ENCODE measurements at places on chromosomes 4 and X. TPM values are rescaled to one million over a fixed set of nuclear protein-coding genes. Genes with fewer than 3 reads are reported as not detected.

GRCh38 chrX:30906726-30907125, 17.7 kb upstream of the TAB3 start:
- DNase-seq, result no peak

- DNase-seq, result no peak
These were observed 34.3 kb downstream of the MXRA5 start for GRCh38 chrX:3312109-3312508.

GRCh38 chrX:119475389-119476101, 7.3 kb downstream of the SLC25A5 start:
- no peak for DNase-seq

DNA sequence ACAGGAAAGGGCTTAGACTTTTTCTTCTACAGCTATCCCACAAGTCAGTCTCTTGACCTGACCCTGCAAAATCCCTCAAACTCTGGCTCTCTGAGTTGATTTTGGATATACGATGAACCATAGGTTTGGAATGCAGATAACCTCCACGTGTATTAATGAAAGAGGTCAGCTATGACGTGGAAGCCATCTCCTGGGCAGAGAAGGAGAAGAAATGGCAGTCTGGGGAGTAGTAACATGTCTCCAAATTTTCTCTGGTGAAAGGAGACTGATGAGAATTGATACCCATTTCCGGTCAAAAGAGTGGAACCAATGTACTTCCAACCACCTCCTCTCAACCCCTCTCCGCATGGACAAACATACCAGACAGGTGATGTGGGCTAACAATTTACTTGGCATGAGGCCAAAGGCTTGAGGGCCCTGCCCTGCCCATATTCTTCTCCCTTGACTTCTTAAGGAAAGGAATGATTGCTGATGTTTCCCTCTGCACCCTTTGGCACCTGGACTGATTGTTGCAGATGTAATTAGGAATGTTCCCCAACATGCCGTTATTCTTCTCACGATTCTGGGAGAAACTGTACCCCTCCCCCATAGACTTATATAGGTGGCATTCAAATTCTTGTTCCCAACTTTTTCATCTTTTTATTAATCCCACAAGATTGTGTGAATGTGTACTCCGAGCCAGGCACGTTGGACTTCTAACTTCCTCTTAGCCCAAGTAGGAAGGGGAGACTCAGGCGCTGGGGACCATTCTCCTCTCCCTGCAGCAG, 580 bp upstream of the PLS3 start:
- DNase-seq, result no peak

The RASL11B gene
- 0.94 TPM for total RNA-seq

GRCh38 chr4:75745161-75745560, 20.8 kb downstream of the USO1 start:
- DNase-seq, result no peak

DNA sequence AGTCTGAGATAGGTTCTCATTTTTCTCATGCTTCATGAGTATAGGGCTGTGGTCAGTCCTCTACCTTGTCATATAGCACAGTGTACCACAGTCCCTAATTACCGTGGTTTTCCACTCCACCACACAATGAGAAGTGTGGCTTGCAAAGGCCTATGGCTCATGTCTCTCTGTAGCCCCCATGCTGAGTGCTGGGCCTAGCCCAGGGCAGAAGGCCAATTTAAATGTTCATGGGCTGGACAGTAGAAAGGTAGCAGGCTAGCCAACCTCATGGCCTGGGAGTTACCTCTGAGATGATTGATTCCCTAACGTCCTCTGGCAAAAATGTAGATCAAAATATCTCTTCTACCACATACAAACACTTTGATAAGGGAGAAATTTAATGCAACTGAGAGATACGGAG, 222.5 kb downstream of the AFF2 start:
- DNase-seq, result no peak

DNA sequence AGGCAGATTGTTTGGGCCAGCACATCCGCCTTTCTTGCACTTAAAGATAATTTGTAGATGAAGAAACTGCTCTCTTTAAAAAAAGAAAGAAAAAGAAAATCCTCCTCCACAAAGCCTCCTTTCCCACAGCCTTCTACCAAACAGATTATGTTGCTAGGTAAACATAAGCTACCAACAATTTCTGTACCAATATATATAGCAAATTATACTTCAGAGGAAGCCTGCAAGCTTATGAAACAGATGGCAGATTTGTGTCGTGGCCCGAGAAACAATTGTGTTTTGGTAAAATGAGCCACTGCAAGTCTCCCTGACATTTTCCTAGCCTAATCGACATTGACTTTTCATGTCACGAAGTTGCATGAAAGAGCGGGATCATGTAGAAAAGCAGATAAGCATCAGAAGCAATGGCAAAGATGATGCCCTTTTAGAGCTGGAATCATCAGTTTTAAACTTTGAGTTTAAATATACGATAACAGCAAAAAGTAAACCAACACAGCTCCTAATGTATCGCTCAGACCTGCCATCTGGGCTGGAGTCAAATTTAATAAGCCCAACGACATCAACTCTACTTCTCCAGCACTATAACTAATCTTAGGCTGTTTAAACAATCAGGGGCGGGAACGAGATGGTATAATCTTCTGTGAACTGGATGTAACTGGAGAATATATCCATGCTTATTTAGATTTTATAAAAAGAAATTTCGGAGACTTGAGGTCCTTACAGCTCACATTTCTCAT, 94.9 kb upstream of the PLAC1 start:
- no peak for DNase-seq

- DNase-seq, result no peak
These were observed 187.9 kb downstream of the KDR start for GRCh38 chr4:54937501-54937900.

DNA sequence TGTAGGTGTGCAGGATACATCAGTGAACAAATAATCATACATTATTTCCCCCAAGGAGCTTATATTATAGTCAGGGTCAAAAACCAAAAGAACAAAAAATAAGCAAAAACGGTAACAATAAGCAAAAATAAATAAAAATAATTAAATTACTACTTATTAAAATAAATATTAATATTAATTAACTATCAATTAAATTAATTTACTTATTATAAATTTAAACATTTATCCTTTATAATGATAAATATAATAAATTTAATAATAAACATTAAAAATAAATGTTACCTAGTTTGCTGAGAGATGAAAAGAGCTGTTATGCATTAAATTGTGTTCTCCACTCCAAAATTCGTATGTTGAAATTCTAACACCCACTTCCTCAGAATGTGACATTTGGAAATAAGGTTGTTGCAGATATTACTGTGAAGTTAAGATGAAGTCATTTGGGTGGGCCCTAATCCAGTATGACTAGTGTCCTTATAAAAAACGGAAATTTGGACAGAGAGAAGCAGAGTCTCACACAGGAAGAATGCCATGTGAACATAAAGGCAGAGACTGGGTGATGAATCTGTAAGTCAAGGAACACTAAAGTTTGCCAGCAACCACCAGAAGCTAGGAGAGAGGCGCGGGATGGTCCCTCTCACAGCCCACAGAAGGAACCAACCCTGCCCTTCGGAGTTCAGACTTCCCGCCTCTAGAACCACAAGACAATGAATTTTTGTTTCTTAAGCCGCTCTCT, 67.2 kb upstream of the IBSP start:
- no peak for DNase-seq

GRCh38 chr4:76108467-76109181, 34.1 kb downstream of the ART3 start:
- DNase-seq, result no peak
